NCI-H1092 (cell line): ENCODE measurements at places on chromosomes 5 and 9.

- no peak for DNase-seq
Observed at GRCh38 chr9:77677957-77678535, 29.9 kb upstream of the GNA14 start.

GRCh38 chr5:79032782-79033181 is 36.7 kb downstream of the DMGDH start:
- DNase-seq = no peak

- no peak for DNase-seq
Observed at GRCh38 chr5:137336161-137336560, 163.0 kb downstream of the SPOCK1 start.

DNA sequence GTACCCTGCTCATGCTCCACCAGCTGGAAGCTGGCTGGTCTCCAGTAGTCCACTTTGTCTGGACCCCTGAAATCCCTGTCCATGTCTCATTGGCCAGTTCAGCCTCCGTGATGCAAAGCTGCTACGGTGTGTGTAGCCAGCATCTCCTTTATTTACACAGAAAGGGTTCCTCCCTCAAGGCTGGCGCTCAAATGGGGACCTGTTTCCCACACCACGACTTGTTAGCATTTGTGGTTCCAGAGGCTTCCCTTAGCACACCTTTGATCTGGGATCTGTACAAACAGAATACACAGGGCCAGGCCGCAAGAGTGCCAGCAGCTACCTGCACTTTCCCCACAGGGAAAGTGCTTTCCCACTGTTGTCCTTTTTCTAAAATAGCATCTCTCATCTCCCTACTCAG is 5.7 kb upstream of the SMU1 start:
- DNase-seq = peak; percentile 28

DNA sequence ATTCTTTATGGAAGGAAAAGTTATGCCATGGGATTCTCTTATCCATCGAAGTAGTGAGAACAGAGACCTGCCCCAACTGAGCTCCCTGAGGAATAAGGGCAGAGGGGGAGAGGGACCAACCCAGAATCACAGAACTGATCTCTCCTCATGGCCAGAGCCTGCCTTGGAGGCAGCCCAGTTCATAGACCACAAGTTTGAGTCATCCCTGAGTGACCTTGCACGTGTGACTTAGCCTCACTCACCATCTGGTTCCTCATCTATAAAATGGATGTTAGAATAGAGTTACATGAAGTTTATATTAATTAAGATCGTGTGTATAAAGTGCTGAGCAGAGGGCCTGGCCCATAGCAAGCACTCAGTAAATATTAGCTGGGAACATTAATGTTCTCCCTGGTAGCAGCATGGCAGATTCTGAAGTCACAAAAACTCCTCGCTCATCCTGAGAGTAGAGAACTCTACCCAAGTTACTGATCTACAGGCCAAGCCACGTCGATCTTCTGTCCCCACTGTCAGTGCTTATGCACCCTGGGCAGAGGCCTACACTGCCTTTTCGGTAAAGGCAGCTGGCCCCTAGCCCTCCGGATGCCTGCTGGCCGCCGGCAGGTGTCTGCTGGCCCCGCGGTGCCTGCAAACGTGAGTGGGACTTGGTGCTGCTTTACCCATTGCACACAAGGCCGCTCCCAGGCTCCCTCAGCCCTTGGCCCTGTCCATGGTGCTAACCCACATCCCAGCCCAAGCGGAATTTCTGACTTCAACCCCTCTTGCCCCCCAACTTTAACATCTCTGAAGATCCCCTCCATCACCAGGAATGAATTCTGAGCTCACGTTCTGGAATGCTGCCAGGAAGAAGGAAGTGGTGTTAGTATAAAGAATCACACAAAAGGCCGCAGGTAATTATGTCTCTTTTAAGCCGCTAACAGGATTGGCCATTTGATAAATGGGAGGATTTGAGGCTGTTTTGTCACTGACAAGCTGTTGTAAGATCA is 61.1 kb upstream of the ARAP3 start:
- DNase-seq = no peak

GRCh38 chr9:117714282-117714681 is 10.1 kb downstream of the TLR4 start:
- DNase-seq = no peak

GRCh38 chr5:148836272-148837250 is 10.2 kb downstream of the ADRB2 start:
- DNase-seq = no peak

GRCh38 chr5:179181988-179182387 is 121.8 kb downstream of the ZNF354C start:
- DNase-seq = no peak

DNA sequence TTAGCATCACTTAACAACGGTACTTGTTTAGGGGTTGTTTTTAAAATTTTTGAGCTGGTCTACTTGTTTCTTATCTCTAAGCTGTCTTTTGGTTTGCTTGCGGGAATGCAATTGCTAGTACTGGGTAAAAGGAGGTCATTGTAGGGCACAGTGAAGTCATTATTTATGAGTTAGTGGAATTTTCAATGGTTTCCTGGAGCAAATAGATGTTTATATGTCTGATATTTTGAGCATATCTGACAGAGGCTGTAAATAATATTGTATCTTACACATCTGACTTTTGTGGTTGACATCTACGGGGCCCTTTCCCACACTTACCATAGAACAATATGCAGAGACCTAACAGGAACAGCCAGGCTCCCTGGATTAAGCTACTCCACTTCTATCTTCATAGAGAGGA is 90.4 kb upstream of the IL6ST start:
- no peak for DNase-seq

GRCh38 chr5:15768936-15769335 is 269.0 kb downstream of the FBXL7 start:
- DNase-seq = no peak

DNA sequence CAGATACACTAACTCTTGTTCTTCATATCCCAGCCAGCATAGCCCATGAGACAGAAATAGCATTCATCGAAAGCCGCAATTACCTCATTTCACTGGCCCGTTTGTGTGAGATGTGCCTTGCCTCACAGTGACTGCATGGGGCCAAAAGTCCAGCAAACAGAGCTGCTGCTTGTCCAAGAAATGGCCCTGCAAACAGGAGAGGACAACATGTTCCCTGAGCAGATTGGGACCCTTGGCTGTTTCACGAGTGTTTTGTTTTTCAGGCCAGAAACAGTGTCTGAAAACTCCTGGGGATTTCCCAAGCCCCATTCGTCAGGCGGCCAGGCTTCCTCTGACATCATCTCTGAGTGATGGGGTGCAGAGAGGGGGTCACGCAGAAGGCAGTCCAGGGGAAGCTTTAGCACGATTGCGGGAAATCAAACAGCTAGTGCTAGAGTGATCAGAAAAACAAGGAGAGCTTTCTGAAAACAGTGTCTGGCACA is 503.6 kb upstream of the PAPPA start:
- no peak for DNase-seq

DNA sequence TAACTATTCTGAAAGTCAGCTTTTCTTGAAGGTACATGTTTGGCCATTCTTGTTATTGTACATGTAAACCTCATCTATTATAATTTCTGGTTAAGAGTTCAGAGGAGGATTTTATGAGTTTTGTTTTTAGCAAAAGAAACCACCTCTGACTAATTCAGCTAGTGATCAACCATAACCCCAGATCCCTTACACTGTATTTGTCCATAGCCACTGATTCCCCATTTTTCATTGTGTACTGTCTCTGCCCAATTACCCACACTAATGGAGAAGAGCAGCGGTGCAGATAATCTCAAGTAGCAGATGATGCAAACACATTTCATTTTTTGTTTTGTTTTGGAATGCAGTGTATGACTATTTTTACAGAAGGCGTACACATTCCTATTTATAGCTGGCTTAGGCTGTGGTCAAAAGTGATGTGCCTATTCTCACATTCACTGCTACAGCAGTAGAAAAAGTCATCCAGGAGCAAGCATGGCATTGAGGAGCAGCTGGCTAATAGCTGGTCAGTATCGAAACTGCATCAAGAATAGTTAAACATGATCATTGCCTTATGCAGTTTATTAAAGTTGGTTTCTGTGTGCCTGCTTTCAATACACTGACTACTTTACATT is 988.3 kb downstream of the DTWD2 start:
- DNase-seq = no peak

- no peak for DNase-seq
Observed at GRCh38 chr9:93267091-93267541, 83.2 kb downstream of the WNK2 start.

GRCh38 chr9:20242510-20243189 is 379.6 kb downstream of the MLLT3 start:
- no peak for DNase-seq

- peak; percentile 68 for DNase-seq
Observed at GRCh38 chr9:78828521-78828920, 531.6 kb downstream of the PSAT1 start.

- no peak for DNase-seq
Observed at GRCh38 chr5:39459071-39459470, 34.3 kb upstream of the DAB2 start.

GRCh38 chr9:125240649-125240999 is 519 bp downstream of the HSPA5 start:
- no peak for DNase-seq

GRCh38 chr9:72597181-72597517 is 75.7 kb downstream of the TMC1 start:
- DNase-seq = no peak

DNA sequence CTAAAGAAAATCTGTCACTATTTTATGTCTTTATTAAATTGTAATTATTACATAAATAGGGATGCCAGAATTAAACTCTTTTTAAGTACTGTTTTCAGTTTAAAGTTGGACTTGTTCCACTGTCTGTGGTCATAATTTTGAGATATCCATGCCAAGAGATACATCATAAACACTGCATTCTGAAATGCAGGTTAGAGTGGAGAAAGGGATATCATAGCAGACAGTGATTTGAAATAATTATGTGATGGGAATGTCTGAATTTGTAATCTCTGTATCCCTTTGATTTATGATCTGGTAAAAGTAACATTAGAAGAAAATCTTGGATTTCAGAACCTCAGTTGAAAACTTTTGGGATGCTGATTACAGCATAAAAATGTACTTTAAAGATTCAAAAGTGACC is 222.1 kb downstream of the GOLPH3 start:
- no peak for DNase-seq

GRCh38 chr5:159864885-159865691 is 51.2 kb upstream of the ADRA1B start:
- no peak for DNase-seq

DNA sequence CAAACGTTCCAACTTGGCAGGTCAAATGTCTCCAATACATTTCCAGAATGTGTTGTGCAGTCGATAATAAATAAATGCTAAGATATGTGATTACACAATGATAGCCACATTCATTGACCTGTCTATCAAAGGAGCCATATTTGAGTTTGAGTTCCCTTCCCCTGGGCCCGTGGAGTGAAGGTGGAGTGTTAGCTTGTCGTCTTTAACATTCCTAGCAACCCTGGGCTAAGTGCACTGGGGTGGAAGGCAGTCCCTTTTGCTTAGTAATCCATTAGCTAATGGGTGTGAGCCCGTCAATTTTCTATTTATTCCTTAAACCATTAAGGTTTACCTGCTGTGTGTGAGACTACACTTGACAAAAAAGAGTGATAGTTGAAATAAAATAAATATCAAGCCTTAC is 415.2 kb downstream of the EBF1 start:
- no peak for DNase-seq

DNA sequence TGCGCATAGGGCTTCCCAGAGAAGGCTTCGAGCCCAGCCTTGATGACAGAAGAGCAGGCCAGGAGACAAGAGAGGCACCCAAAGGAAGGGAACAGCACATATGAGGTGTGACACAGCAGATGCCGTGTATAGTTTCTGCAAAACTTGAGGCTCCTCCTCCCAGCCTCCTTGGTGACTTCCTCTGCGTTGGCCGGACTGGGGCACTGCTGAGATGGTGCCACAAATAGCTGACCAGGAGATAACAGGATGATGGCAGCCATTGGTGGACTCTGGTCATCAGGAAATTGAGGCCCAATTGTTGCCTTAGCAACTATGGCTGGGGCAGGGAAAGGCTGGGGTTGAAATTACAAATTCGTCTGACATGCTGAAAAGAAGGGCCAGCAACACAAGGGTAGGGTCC is 4.8 kb upstream of the ZNF79 start:
- DNase-seq = no peak

DNA sequence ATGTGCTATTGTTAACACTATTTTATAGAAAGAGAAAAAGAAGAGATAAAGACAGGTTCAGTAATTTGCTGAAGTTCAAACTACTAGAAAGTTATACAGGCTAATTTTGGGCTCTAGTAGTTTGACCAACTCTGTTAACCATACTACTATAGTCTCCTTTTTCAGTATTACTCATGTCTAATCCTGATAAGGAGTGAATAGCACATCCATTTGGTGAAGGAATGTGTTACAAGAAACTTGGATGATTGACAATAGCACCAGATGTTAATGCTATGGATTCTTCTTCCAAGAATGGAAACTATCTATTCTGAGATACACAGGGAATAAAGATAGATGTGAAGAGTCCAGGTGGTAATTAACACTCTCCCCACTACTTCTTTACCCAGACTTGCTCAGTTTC is 677.3 kb downstream of the PRELID2 start:
- no peak for DNase-seq

GRCh38 chr5:59583151-59583809 is 310.2 kb downstream of the PDE4D start:
- no peak for DNase-seq

DNA sequence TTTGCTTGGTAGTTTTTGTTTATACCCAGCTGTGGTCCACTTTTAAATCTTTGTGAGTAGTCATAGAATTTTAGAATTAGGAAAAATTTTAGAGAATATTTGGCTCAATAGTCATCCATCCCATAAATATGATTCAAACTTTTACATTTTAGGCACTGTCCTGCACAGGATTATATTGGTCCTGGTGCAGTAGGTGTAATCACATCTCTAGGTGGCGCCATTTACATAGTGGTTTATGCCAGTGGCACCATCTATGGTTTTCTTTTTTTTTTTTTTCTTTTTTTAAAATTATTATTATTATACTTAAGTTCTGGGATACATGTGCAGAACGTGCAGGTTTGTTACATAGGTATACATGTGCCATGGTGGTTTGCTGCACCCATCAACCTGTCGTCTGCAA is 260.7 kb upstream of the KCNN2 start:
- DNase-seq = no peak

DNA sequence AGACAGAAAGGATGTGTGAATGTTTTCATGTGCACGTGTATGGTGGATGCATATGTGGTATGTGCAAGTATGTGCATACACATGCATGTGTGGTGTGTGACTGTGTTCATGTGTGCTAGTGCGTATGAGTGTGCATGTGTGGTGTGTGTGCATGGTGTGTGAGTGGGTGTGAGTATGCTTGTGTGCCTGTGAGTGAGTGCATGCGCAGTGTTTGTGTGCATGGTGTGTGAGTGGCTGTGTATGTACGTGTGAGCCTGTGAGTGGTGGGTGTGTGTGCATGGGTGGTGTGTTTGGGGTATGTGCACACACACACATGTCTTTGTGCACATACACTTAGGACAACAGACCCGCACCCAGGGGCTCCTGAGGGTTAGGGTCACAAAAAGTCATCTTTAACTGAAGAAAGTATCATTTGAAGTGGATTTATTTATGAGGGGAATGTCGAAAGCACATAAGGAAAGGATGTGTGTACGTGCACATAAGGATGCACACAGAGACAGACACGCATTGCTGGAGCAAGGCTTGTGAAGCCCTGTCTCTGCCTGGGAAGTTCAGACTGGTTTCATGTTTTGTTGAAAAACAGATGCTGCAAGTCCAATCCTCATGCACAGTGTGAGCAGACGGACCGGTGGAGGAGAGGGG is 237.0 kb downstream of the SYK start:
- no peak for DNase-seq

- no peak for DNase-seq
Observed at GRCh38 chr9:219670-220365, 5.2 kb downstream of the DOCK8 start.
